KBM-7 (cell line): ENCODE measurements at places on chromosomes 16 and 17.

GRCh38 chr16:74297145-74297665 lies 591 bp downstream of the PSMD7 start:
- peak; percentile 18 for DNase-seq

DNA sequence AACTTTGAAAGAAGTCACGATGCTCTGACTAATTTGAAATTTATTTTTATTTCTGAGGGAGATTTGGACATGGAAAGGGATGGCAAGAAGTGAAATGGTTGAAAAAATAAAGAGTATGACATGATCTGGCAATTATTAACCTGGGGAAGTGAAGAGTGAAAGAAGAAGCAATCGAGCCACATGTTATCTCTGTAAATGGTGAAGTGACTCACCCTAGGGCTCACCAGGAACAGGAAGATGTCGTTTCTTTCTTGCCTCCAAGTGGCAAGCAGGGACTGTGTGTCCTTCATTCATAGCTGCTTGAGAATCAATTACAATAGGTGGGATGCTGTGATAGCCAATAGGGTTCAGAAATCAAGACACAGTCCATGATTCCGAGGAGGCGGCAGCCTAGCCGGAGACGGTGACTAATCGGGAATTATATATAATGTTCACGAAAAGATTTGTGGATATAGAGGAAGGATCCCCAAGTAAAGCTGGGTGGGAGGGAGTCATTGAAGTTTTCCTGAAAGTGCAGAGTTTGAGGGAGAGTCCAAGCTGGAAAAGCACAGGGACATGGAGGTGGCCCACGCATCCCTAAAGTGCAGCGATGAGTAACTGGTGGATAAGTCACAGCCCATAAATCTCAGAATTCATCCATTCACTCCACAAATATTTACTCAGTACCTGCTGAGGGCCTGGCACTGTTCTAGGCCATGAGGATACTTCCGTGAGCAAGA lies 18.2 kb upstream of the KRT20 start:
- no peak for DNase-seq

DNA sequence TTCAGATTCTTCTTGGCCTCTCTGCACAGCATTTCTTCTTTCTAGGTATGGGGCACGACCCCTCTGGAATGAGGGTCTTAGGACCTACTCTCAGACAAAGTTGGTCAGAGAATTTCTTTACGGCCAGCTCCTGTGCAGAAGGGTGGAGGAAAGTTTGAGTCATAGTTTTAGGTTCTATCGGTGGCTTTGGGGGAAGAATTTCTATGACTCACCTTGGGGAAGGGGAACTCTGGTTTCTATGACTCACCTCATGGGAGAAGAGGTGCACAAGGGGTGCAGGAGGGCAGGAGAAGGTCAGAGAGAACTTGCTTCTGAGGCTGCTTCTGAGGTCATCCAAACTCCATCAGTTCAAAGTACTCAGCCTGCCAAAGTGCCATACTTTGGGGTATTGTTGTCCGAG lies 2.5 kb upstream of the ABCC12 start:
- DNase-seq: peak; percentile 11

DNA sequence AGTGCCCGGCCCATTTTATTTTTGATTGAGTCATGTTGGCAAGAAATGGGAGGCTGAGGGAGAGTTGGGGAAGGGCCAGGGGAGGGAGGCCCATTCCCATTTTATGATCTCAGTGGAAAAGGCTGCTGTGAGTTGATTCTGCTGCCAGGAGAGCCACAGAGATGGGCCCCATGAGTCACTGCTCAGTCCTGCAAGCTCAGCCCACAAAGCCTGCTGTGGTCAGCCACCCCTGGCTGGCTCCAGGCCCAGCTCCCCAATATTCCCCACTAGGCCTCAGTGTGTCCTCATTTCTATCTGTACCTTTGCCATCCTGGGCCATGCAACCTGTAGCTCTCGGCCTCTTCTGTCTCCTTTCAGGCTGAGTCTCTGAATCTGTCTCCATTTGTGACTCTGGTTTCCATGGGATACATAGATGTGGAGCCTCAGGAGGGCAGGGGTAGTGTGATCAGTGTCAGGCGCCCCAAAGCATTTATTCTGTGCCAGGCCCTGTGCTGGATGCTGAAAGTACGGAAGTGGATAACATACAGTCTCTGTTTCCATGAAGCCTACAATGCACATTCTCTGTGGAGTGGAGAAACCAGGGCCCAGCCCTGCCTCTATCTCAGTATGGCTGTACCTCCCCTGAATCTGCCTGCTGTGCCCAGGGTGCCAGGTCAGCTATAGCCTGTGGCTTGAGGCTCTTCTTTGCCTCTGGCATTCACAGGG lies 1.9 kb upstream of the PLEKHG4 start:
- DNase-seq: no peak

DNA sequence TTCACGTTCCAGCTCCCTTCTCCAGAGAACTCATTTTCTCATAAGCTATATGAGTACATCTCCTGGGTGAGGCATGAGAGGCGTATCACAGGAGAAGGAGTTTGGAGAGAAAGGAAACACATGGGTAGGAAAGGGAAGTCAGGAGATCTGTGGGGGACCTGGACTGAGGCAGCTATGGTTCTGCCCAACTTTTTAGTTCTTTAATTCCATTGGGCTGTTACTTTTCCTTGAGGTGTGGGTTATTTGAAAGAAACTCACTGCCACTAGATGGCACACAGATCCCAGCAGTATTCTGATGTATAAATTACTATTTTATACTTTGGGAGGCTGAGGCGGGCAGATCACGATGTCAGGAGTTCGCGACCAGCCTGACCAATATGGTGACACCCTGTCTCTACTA lies 63.6 kb downstream of the NUP93 start:
- DNase-seq: peak; percentile 67
